ENCODE measurements at places on chromosomes 6 and 20.
A peak's percentile ranks its signal among the peaks of the same experiment; 100 is the strongest.

DNA sequence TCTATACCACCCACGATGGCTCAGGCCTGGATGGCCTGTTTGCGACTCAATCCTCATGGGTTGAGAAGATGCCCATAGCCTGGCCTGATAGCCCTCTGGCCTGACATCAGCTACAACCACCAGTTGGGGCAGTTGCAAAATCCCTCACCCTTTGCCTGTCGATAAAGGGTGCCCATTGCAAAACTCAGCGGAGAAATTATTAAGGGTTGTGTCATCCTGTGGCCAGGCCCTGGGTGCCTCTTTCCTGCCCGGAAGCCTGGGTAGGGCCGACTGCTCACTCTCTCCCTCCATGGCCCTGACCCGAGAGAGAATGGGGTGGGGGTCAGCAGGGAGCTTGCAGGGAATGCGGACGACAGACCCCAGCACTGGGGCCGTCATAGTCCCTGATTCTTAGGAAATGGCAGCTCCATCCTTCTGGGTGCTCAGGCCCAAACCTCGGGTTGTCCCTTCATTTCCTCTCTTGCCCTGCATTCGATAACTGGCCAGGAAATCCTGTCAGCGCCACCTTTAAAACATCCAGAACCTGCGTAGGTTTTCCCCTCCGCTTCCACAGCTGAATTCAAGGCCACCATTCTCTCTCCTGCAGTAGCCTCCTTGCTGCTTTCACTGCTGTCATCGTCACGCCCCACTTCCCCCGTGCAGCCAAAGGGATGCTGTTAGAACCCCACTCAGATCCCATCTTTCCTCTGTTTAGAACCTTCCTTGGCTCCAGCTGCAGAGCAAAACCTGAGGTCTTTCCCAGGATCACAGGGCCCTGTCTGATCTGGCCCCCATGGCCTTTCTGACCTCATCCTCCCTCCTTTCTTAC, 31.1 kb downstream of the CEBPB start:
- DNase-seq = no peak

DNA sequence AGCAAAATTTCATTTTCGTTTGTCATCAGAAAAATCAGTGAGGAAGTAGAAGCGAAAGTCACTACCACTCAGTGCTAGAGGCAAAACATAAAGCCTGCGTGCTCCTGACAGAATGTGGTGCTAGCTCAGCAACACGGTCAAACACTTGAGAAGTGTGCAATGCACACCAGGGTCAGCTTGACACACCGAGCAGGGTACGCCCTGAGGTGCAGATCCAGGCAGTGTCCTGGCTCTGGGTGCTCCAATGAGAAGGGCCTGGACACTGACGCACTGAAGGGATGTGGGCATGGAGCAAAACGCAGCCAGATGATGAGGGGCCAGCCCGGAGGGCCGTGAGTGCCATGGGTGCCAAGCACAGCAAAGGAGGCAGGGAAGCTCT, 5.9 kb downstream of the RNASET2 start:
- DNase-seq = no peak

DNA sequence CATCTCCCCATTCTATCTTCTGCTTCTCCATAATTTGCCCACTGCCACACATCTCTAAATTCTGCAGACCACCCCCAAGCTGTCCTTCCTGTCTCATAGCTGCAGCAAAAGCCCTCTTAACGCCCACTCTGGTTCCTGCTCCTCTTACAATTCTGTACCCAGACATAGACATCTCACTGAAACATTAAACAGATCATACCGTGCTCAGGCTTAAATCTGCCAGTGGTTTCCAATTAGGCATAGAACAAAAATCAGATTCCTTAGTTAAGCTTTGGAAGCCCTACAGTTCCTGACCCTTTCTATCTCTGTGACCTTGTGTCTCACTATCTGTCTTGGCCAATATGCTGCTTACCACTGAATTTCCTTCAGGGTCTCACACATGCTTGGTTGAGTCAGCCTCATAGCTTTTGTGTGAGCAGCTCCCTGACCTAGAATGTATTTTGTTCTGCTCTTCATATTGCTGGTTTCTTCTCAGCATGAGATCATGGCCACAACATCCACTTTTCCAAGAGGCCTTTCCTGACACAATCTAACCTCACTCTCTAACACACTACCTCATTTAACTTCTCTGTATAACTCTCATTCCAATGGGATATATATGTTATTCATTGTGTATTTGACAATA, 749.7 kb downstream of the MAFB start:
- no peak for DNase-seq

DNA sequence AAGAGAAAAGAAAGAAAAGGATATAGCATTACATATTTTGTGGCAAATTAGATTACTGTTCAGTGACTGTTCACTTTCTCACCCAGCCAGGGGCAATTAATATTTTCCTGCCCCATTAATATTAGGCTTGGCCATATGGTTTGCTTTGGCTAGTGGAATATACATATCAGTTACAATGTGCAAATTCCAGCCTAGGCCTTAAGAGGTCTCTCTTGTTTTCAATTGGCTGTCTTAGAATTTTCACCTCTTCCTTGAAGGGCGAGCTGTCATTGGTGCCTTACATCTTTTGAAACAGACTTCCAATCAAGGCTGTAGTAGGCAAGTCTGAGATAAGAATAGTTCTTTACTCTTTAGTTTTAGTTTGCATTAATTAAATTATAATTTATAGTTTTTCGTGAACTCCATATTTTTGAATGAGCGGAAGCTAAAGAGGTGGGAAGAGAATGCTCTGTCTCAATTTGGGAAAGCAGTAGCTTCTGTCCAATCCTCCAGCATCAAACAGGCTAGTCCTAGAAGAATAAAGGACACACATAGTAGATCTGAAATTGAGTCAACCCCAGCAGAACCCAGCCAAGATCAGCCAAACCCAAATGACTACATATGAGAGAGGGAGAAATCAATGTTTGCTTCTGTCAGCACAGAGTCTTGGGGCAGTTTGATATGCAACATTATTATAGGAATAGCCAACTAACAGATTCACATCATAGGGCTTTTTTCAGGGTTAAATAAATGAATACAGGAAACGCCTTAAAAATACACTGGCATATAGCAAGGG, 6.3 kb upstream of the CSNK2A1 start:
- DNase-seq = no peak

GRCh38 chr20:50874111-50874757, 57.0 kb downstream of the ADNP start:
- DNase-seq = no peak

DNA sequence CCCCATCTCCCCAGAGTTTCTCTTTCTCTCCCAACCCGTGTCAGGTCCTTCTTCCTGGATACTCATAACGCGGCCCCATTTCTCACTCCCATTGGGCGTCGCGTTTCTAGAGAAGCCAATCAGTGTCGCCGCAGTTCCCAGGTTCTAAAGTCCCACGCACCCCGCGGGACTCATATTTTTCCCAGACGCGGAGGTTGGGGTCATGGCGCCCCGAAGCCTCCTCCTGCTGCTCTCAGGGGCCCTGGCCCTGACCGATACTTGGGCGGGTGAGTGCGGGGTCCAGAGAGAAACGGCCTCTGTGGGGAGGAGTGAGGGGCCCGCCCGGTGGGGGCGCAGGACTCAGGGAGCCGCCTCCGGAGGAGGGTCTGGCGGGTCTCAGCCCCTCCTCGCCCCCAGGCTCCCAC, at the start of gene HLA-F:
Gene HLA-F (plus strand): TSS at position 173 of the 404 bp plus-strand sequence. CDS start 30 bp downstream, at position 203.
- DNase-seq = peak; percentile 67

GRCh38 chr6:10081957-10082356, 332.9 kb downstream of the TFAP2A start:
- DNase-seq = no peak

GRCh38 chr6:151044465-151045441, 179.3 kb downstream of the MTHFD1L start:
- no peak for DNase-seq

GRCh38 chr6:85675030-85675819, 32.5 kb upstream of the SYNCRIP start:
- no peak for DNase-seq

DNA sequence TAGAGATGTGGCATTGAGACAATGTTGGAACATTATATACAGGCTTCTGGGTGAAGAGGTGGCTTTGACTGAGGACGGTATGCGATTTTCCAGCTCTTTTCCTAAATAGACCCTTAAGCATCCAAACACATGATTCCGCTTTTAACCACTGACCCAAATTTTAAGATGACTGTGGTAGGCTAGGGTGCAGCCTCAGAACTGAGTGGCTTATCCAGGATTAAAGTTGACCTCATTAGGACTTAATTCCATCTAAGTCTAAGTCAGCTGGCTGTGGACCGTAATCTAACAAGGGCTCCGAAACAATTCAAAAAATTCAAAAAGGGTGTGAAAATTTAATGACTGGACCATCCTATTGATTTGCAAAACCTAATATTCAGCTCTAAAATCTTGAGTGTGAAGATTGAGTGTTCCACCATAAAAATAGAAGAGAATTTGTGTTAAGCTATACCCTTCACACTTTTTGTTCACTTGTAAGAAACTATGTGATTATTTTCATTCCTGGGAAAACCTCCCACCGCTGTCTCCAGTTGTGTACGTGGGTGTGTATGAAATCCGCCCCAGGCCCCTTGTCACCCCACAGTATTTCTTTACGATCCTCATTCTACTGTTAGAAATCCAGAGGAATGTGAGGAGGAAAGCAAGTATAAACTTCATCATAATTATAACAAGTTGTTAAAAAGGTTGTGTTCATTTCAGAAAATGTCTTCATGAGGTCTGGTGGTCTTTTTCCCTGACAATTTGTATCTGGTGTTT, 2.7 kb downstream of the PCMTD2 start:
- DNase-seq = no peak

GRCh38 chr6:43887340-43887858, 117.4 kb downstream of the VEGFA start:
- DNase-seq = no peak

GRCh38 chr20:19644085-19644484, 114.0 kb upstream of the RIN2 start:
- DNase-seq = no peak

DNA sequence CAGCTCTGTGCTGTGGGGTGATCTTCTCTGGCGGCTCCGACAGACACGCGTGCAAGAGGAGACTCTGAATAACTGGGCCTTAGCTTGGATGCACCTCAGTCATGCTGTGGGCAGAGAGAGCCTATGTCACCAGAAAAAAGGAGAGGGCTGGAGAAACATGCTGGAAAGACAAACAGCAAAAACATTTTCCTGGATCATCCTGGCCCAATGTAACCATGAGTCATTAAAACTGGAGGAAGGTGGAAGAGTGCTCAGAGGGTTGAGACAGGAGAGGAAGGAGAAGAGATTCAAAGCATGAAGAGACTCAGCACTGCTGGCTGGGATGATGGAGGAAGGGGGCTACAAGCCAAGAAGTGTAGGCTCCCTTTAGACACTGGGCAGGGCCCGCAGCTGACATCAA, 292.0 kb downstream of the CDH26 start:
- DNase-seq = no peak

- DNase-seq = no peak
Measured at GRCh38 chr6:84258268-84258667, 30.8 kb upstream of the CEP162 start.

DNA sequence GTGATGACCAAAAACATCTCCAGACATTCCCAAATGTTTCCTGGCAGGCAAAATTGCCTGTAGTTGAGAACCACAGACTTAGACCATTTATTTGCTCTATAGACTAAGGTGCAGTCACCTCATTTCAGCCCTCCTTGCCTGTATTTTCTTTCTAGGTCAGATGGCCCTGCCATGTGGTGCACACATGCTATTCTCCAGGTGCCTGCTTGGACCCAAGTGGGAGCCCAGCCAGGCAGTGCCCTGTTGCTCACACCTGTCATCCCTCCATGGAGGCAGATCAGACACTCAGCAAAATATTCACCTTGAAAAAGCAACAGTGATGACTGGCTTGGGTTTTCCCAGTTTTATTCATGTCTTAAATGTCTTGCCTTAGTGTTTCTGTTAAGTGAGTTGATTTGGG, 311.4 kb downstream of the TFAP2C start:
- DNase-seq = no peak

- no peak for DNase-seq
Measured at GRCh38 chr6:101626269-101626668, 232.8 kb downstream of the GRIK2 start.

DNA sequence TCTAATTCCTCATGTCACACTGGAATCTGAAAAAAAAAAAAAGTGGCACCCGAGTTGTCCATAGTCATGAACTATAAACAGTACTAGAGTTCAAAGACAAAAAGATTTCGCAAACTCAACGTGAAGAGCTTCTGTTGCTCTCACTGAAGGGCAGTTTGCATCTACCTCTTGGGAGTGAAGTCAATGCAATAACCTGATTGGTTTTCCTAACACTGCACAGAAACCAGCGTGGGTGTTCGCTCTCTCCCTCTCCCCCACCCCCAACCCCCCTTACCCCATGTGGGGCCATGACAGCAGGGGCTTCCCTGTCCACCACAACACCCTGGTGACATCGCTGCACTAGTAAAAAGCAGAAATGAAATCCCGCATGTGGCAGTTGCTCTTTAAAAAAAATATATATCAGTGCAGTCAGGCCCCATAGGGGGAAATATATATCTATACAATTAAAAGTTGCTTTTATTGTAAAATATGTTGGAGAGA, 66.9 kb downstream of the GMPR start:
- DNase-seq = no peak

DNA sequence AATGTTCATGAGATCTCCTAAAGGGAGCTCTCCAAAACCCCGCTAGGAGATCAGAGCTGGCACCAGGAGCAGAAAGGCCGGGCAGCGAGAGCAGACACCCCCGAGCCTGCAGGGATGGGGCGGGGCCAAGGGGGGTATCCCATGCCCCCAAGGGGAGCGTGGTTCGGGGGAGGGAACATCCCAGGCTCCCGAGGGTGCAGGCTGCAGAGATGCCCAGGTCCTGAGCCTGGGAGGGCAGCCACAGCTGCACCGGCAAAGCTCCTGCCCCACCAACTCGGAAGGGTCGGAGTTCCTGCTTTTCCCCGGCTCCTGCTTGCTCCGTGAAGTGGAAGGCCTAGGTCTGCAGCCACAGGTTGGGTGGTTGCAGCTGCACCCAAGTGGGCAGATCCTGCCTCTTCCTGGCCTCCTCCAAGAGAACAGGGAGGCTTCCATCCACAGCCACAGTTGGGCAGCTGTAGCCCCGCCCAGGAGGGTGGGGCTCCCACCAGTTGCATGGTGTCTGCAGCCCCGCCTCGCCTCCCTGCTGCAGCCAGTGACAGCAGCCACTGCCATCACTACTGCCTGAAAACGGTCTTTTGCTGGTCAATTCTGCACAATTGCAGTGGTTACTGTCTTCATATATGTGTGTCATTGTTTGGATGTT, 13.4 kb upstream of the GMNN start:
- DNase-seq = no peak

DNA sequence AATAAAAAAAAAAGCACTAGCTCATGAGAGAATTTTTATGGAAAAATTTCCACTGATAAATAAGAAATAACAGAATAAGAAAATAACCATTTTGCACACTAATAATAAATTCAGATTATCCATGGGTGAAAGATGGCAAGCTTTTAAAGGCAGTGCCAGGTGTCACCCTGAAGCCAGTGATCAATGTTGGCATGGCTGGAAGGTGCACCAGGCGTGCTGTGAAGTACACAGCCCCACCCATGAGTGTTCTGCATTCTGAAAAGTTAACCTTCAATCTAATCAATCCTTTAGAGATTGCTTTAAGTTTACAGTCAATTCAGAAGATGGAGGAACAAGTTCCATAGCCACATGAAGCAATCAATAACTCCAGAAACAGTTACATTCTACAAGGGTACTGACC, 284.4 kb downstream of the C6orf118 start:
- DNase-seq = no peak

GRCh38 chr6:130908188-130908587, 81.0 kb downstream of the SMLR1 start:
- no peak for DNase-seq

- no peak for DNase-seq
Measured at GRCh38 chr20:25368976-25369375, 21.7 kb downstream of the ABHD12 start.

- DNase-seq = no peak
Measured at GRCh38 chr6:70103798-70104197, 199.1 kb downstream of the COL9A1 start.
